Spleen (tissue), 13 donors: ENCODE measurements at places on chromosomes 13 and 19. TPM values are rescaled to one million over a fixed set of nuclear protein-coding genes. Genes with fewer than 3 reads are reported as not detected.

GRCh38 chr19:12496480-12496879 is 11.9 kb upstream of the ZNF709 start:
- no peak for DNase-seq

DNA sequence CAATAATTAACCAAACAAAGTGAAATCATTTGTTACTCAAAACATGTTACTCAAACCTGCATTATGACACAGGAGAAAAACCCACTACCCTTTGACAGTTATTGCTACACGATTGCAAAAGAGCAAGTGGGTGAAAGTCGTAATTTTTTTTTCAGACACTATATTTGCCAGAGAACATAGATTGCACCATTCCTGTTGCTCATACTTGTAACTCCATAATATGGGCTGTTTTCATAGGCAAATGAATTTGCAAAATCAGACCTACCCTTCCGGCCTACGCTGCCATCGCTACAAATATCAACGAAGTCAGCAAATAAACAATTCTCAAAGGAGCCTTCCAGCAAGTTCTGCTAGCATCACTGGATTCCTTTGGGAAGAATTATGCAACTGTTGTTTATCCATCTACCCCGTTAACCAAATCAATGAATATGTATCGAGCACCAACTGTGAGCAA is 396.5 kb downstream of the IRS2 start:
- no peak for DNase-seq

- DNase-seq: no peak
These were observed 512.1 kb downstream of the IRS2 start for GRCh38 chr13:109274188-109274821.

DNA sequence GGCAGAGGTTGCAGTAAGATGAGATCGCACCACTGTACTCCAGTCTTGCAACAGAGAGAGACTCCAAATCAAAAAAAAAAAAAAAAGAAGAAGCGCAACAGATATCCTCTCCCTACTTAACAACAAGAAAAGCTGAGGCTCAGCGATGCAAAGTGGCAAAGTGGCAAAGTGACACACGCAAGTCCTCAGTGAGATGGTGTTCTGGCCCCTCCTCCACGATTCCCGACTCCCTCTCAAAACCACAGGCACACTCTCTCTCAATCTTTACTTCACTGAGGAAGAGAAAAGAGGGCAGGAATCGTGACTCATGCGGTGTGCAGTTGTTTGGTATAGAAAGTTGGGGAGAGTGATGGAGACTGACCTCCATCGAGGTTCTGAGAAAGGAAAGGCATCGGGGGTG is 12.6 kb downstream of the FFAR2 start:
- no peak for DNase-seq

- no peak for DNase-seq
These were observed 118.2 kb upstream of the ARGLU1 start for GRCh38 chr13:106686163-106686562.

DNA sequence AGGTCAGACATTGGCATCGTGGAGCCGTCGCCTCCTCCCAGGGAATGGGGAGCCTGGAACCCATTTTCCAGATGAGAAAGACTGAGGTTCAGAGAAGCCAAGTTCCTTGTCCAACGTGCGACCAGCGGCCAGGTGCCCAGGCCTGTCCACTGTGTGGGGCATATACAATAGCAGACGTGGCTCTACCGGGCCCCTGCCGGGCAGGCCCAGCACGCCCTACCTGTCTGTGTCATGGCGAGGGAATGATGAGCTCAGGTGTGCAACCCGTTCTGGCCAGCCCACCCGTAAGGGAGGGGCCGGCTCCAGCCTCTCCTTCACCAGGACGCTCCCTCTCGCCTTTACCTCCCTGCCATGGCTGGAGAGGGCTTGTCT is 837 bp downstream of the GNA15 start:
- no peak for DNase-seq

DNA sequence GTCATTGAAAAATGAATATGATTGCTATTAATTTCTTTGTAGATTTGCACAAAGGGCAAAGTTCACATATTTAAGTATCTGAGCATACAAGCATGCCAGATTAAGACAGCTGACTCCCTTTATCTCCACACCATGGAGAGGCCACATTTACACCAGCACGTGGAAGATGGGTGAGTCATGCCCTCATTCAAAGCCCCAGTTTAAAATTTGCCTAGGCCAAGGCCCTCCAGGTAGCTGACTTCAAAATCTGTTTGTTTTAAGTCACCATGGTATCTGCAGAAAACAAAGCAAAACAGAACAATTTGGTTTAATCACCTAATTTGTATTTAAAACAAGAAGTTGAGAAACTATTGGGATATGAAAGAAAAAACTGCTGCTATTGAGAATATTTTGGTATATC is 109.2 kb downstream of the ESD start:
- no peak for DNase-seq

- DNase-seq: no peak
These were observed 44.4 kb upstream of the SPATA13 start for GRCh38 chr13:24116131-24116530.

The OR10H1 gene
- not detected for total RNA-seq
